ENCODE measurements at places on chromosomes 2 and 18.

DNA sequence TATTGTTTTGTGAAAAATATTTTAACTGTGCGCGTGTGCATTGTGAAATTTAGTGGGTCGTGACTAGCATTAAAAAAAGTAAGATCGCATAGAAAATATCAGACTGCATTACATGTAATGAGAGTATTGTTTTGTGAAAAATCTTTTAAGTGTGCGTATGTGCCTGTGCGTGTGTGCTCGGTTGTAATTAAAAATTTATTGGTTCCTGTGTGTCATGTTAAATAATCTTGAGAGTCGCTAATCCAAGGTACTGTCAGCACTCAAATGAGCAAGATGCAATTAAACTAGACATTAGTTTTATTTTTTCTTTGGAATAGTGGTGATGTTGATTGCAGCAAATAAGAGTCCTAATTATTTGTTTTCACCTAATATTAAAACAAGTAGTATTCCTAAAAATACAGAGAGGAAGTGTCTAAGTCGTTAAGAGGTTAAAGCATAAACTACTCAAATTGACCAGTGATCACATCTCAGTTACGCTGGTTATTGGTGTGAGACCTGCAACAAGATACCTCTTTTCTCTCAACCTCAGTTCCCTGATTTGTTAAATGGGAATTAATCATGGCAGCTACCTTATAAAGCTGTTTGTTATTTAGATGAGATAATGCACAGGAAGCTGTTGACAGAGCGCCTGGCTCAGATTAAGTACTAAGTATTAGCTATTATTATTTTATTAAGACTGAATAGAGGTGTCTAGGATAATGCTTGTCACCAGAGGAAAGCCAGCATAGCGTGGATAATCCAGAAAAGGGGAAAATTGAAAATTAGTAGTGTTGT is 1.9 kb downstream of the ZDBF2 start:
- DNase-seq, result no peak

GRCh38 chr2:44291281-44292248 is 16.3 kb downstream of the SLC3A1 start:
- no peak for DNase-seq

DNA sequence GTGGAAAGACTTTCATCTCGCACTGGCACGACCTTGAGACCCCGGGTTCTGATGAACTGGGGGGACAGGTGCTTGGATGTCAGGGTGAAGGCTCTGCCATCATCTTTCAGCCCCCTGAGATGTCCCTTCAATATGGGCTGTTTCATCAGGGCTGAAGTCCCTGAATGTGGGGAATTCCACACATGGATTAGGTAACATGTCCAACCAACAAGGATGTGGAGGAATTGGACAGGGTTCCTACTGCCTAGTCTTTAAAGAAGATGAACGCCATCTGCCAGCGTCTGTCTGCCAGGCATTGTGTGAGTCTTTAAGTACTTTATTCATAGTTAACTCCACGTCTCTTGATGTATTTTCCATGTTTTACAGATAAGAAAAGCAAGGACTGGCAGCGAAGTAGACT is 5.9 kb upstream of the GRHL1 start:
- DNase-seq, result no peak

GRCh38 chr2:49924044-49924817 is 769.9 kb upstream of the FSHR start:
- DNase-seq, result no peak

GRCh38 chr2:128004509-128004908 is 23.4 kb downstream of the SAP130 start:
- no peak for DNase-seq

GRCh38 chr2:165273176-165273575 is 34.0 kb downstream of the SCN2A start:
- no peak for DNase-seq

DNA sequence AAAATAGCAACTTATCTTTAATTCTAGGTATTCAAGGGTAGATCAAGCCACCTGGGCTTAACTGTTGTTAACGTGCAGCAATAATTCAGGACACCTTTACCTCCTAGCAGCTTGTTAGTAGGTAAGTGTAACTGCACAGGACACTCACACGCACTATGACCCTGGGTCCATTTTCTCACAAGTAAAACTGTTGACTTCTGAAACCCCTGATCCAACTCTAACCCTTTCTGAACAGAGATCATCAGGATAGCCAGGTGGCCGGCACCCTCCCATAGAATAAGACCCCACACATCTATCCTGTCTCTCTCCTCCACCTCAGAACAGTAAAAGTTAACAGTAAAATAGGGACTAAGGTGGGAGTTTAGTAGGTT is 610 bp downstream of the SPC25 start:
- DNase-seq, result no peak

GRCh38 chr2:15784886-15785801 is 155.2 kb upstream of the MYCN start:
- no peak for DNase-seq

- DNase-seq, result no peak
Observed at GRCh38 chr18:69789794-69790193, 157.9 kb downstream of the CD226 start.

- no peak for DNase-seq
Observed at GRCh38 chr18:13725566-13726231, 659 bp downstream of the FAM210A start.

- no peak for DNase-seq
Observed at GRCh38 chr2:242057379-242058040, 188.0 kb downstream of the RTP5 start.

- DNase-seq, result peak; percentile 74
Observed at GRCh38 chr2:136281281-136282114, 163.5 kb upstream of the CXCR4 start.

DNA sequence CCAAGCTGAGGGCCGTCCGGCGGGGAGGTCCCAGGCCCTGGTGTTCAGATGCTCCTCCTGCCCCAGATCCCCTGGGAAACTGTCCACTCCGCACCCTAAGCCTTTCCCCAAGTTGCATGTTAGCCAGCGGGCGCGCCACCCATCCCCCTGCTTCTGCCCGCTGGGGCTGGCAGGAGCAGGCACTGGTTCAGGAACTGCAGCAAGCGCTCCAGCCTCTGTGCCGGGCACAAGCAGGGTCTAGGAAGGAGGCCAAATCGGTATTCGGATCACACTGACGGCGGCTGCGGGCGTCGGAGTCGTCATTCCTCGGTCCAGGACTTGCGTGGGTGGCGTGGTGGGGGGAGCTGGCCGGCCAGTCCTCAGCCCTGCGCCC is 53.7 kb downstream of the FAM168B start:
- DNase-seq, result no peak

DNA sequence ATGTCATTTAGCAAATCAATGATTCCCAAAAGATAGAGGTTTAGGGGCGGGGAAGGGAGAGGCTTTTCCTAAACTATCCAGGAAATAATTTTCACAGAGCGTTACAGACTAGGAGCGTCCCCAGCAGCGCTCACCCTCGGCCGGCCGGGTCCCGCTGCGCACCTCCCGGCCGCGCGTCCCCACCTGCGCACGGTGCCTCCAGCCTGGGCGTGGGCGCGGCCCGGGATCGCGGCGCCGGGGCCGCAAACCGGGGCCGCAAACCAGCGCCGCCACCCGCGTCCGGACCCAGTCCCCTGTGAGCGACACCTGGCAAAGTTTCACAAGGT is 684 bp upstream of the ZCCHC2 start:
- DNase-seq, result no peak

- no peak for DNase-seq
Observed at GRCh38 chr18:59085797-59086196, 53.9 kb upstream of the SEC11C start.

- DNase-seq, result no peak
Observed at GRCh38 chr2:102317715-102318114, 6.4 kb downstream of the IL1RL1 start.

- no peak for DNase-seq
Observed at GRCh38 chr18:48546396-48546795, 7.6 kb downstream of the CTIF start.

GRCh38 chr2:71604726-71605120 is 151.4 kb downstream of the DYSF start:
- DNase-seq, result no peak

- DNase-seq, result no peak
Observed at GRCh38 chr2:44233450-44234128, 41.7 kb upstream of the SLC3A1 start.

DNA sequence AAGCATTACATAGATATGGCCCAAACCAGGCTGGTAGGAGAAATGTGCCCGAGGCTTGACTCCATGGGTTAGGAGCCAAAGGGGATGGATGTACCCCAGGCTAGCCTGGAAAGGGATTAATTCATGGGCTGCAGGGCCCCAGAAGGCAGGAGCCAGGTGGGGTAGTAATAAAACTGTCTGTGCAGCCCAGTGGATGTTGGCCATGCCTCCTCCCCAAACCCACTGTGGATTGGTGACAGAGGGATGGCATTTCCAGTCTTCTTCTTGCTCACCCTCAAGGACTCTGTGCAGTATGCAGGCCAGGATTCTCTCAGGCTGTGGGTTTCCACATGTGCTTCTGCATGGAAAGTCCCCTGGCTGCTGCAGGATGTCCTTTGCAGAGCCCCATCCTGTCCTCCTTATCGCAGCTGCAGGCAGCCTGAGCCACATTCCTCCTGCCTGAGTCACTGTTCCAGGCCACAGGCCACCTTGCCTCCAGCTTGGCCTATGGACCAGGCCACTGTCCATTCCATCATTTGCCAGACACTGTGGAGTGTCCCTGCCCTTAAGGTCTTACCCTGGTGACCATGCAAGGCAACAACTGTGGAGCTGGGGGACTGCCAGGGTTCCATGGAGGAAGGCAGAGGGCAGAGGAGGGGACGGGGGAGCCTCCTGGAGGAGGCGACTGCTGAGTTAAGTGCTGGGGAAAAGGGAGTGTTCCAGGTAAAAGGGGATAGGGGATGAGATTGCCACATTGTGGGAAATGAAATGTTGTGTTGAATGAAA is 38.9 kb downstream of the INO80C start:
- no peak for DNase-seq

- no peak for DNase-seq
Observed at GRCh38 chr2:5074733-5075132, 617.5 kb upstream of the SOX11 start.

GRCh38 chr2:7744827-7745226 is 827.6 kb downstream of the RNF144A start:
- DNase-seq, result peak; percentile 74

DNA sequence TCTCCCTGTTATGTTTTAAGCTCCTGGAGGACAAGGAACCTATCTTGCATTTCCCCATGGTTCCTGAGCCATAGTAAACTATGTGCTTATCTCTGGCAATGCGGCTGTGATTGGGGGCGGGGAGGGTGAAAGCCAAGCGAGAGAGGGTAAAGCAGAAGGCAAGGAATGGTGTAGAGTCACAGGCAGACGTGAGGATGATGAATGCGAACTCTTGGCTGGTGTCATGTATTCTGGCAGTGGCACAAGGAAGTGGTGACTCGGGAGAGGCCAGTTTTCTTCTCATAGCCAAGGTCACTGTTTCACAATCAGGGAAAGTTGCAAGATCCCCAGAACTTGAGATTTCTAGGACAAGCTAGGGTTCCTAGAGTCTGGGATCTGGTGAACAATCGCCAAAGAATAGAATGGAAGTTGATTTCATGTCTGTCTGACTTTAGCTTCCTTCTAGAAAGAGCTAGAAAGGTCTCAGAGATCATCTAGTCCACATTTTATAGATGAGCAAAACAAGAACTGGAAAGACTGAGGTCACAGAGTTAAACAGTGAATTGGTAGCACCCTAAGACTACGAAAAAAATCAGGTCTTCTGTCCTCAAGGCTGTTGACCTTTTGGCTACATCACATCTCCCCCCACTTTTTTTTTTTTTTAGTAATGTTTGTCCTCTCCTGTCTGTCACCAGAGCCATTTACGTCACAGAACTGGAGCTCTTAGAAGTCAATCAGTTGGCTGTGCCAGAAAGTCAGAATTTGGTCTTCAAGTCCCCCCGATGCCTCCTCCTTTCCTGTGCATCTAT is 137.0 kb downstream of the BCL11A start:
- no peak for DNase-seq

DNA sequence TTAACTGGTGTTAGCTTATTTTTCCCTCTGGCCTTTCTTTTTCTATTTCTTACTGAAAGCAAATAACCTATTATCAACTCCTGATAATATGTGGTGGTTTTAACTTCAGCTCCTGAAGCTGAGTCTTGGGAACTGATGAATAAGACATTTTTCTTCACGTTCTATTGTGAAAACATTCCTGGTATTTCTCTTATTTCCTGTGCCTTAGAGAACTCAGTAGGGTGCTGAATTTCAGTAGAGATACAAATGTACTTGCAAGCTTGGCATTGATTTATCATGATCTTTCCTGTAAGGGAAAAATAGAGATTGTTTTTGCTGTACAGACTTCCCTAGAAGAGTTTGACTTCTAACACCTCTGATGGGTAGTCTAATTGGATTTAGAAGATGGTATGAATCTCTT is 52.8 kb upstream of the DCC start:
- DNase-seq, result no peak

GRCh38 chr2:137675584-137676327 is 288.5 kb upstream of the HNMT start:
- no peak for DNase-seq

DNA sequence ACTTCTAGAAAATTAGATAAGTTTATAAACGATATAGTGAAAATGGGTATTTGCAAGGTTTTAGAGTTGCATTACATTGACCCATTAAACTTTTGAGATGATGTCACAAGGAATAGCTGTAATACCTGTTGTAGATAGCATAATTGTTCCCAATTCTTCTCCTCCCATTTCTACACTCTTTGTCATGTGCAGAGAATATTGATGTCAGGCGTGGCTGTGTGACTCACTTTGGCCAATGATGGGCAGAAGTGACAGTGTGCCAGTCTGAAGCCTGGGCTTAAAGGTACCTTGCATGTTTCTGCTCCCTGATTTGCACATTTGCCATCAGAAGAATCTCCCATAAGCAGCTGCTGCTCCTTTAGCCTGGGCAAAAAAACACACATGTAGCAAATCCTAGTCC is 26.9 kb upstream of the CCBE1 start:
- DNase-seq, result no peak

- DNase-seq, result no peak
Observed at GRCh38 chr2:36568516-36569246, 29.3 kb downstream of the FEZ2 start.

GRCh38 chr2:84805250-84805958 is 75.5 kb downstream of the TRABD2A start:
- no peak for DNase-seq

GRCh38 chr18:49206717-49207116 is 253.7 kb downstream of the DYM start:
- DNase-seq, result no peak

DNA sequence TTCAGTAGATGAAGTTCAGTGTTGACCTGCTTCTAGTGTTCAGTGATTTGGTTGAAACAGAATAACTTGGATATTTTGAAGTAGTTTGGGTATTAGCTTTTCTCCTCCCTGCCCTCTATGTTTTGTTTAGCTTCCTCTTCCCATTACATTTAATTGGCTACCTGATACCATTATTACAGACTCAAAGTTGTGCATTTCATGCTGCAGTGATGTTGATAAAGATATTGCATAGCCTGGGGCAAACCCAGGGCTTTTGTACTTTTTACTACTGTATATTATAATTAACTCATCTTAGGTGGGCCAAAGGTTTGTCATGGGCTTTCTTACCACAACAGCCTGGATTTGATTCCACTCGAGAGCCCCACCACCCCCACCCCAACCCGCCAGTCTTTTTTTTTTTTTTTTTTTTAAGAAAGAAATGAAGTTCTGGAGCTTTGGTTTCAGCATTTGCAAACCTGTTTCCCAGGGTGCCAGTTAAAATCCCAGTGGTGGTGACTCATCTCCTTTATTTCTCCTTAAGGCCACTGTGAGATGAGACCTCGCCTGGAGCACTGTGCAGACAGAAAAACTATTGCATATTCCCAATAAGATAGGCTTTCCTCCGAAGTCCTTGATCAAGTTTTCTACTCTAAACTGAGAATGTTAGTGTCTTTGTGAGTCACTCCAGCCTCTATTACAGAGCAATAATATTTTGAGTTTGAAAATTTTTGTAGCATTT is 393.7 kb upstream of the FANCL start:
- DNase-seq, result no peak

All from central memory CD4-positive, alpha-beta T cell (primary cell).